Caco-2 (cell line): ENCODE measurements at places on chromosomes 4 and X. TPM values are rescaled to one million over a fixed set of nuclear protein-coding genes. Genes with fewer than 3 reads are reported as not detected.
A peak's percentile ranks its signal among the peaks of the same experiment; 100 is the strongest.

GRCh38 chrX:49163555-49164419, 1.2 kb downstream of the MAGIX start:
- no peaks in the 10 kb centered on the region for H3K4me1 ChIP-seq
- H3K36me3 ChIP-seq: no peaks in the 10 kb centered on the region
- no peaks in the 10 kb centered on the region for H3K27me3 ChIP-seq
- peak overlapping the region; percentile 41 for H3K4me3 ChIP-seq

GRCh38 chrX:3638280-3638873, 75.1 kb downstream of the PRKX start:
- no peak overlapping the region for H3K27ac ChIP-seq
- no peaks in the 10 kb centered on the region for H3K27me3 ChIP-seq
- H3K4me1 ChIP-seq: no peaks in the 10 kb centered on the region
- no peak overlapping the region for H3K4me3 ChIP-seq
- DNase-seq: no peak
- no peaks in the 10 kb centered on the region for H3K36me3 ChIP-seq

DNA sequence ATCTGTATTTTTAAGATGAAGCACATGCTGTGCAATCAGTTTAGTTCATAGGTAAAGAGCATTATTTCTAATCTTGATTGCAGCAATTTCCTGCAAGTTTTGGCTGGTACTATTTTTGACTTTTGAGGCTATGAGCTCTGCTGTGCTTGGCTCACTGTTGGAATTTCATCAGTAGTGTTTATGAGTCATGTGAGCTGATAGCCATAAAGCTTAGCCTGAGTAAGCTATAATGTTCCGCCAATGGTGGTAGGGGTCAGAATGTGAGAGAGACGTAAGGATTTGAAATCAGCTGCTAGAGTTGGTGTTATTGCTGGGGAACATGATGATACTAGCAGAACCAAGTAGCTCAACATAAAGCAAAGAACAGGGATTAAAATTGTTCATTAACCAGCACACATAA, 590.9 kb upstream of the GNPDA2 start:
- no peaks in the 10 kb centered on the region for H3K4me1 ChIP-seq
- no peaks in the 10 kb centered on the region for H3K27me3 ChIP-seq
- H3K27ac ChIP-seq: no peak overlapping the region
- DNase-seq: no peak

DNA sequence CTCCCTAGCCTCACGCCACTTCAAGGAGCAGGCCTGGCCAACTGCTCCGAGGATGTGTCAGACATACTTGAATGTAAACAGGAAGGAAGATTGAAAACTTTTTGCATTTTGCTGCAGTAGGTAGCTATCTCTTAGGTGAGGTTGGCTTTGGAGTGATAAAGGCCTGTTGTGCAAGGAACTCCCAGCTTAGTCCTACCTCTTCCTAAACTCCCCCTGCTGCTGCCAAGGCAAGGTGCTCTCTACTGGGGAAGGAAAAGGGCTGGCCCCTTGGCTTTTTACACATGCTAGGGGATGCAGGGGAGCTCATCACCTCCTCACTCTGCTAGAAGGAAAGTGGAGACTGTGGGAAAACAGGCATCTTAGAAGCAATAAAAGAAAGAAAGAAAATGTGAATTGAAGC, 10.7 kb upstream of the BRS3 start:
- H3K27me3 ChIP-seq: no peaks in the 10 kb centered on the region
- no peak overlapping the region for H3K4me3 ChIP-seq
- no peaks in the 10 kb centered on the region for H3K36me3 ChIP-seq
- DNase-seq: no peak
- H3K27ac ChIP-seq: no peak overlapping the region
- H3K4me1 ChIP-seq: no peaks in the 10 kb centered on the region

GRCh38 chr4:159349332-159349731, 246.5 kb downstream of the RAPGEF2 start:
- no peaks in the 10 kb centered on the region for H3K27me3 ChIP-seq
- H3K36me3 ChIP-seq: peaks cover 2% of the 10 kb centered on the region
- H3K4me1 ChIP-seq: no peaks in the 10 kb centered on the region
- no peak overlapping the region for H3K4me3 ChIP-seq
- H3K27ac ChIP-seq: peak overlapping the region; percentile 12

The SH3RF1 gene
- 25.1 and 28.1 TPM in 2 replicates for total RNA-seq

The PAGE1 gene
- not detected in 2 replicates for total RNA-seq

The CT55 gene
- not detected in 2 replicates for total RNA-seq

The CFP gene
- total RNA-seq: 0.34 and 0.88 TPM in 2 replicates

The AMOT gene
- 55.7 and 66.3 TPM in 2 replicates for total RNA-seq

The DBET gene
- total RNA-seq: not detected in 2 replicates
